Activated CD8-positive, alpha-beta memory T cell treated with anti-CD3 and anti-CD28 coated beads, Interleukin-2, amount 10 ng/mL, durations not matched to agents 7 days and 5 days (primary cell): ENCODE measurements at places on chromosomes 6 and 20.

DNA sequence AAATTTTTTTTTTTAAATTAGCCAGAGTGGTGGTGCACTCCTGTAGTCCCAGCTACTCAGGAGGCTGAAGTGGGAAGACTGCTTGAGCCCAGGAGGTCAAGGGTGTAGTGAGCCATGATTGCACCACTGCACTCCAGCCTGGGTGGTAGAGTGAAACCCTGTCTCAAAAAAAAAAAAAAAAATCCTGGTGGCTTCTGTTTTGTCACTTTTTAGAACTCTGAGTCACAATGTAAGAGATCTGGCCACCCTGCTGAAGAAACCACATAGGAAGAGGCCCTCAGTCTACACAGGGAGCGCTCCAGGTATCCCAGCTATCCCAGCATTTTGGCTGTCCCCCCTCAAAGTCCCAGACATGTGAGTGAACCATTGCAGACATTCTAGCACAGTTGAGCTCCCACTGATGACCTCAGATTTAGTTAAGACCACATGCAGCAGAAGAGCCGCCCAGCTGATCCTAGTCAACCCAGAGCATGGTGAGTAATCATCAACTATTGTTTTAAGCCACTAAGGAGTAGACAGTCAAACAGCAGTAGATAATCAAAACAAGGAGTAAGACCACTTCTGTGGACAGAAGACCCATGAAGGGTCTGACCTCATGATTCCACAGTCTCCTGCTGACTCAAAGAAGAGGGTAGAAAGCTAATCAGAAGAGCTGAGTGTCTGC is 12.7 kb upstream of the ARFGEF2 start:
- no peak for DNase-seq

DNA sequence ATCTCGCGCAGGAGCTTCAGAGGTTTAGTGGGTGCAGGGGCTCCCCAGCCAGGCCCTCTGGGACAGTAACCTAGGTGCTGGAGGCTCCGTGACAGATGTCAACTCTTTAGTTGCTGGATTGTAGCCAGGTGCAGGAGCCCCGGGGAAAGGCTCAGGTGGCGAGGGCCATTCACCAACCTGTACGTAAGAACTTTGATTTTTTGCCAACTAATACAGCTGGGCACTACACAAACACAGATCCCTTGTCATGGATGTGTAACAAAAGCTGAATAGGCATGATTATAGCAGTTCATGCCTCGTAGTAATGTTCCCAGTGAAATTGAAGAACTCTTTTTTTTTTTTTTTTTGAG is 82.6 kb downstream of the CDC5L start:
- no peak for DNase-seq

DNA sequence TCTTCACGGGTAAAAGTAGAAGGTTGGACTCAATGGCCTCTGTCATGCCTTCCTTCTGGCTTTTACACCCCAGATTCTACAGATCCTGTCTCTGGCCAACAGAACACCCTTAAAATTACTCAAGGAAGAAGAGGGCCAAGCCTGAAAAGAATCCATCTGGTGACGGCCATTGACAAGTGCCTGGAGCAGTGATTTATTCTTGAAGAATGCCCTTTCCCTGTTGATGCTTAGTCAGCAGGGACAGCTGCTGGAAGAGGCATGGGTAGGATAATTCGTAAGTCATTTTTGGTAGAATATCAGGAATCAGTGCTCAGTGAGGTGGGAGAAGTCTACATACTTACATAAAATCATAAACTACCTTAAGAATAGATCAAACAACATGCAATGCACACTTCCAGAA is 397.9 kb downstream of the SAMD5 start:
- DNase-seq = no peak

- DNase-seq = no peak
These were observed 114.4 kb downstream of the SULF2 start for GRCh38 chr20:47670913-47671312.

- no peak for DNase-seq
These were observed 16.1 kb downstream of the NCOA7 start for GRCh38 chr6:125806813-125807212.

- DNase-seq = no peak
These were observed 126.5 kb upstream of the AFDN start for GRCh38 chr6:167700199-167700598.

GRCh38 chr6:3617681-3618311 is 133.7 kb downstream of the PXDC1 start:
- DNase-seq = peak; percentile 30

GRCh38 chr20:461254-462198 is 807 bp downstream of the TBC1D20 start:
- DNase-seq = peak; percentile 75

- DNase-seq = no peak
These were observed 27.7 kb downstream of the BFSP1 start for GRCh38 chr20:17503301-17504065.

GRCh38 chr6:37731888-37732287 is 34.2 kb upstream of the MDGA1 start:
- DNase-seq = peak; percentile 62

DNA sequence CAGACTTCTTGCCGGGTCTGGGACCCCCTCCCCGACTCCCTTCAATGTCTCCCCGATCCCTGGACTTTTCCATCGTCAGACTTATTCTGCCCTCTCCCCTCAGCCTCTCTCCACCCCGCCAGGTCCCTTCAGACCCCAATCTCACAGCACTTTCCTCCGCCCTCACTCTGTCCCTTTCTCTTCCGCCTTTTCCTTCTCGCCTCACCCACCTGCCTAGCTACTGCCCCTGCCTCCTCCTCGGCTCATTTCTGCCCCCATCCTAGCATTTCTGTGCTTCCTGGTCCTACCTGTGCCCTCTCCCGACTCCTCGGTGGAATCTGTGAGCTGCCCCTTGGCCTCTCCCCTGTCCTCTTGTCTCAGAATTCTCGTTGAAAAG is 616 bp downstream of the CHMP4B start:
- DNase-seq = no peak

GRCh38 chr20:62528983-62529891 is 53.4 kb upstream of the GATA5 start:
- no peak for DNase-seq

DNA sequence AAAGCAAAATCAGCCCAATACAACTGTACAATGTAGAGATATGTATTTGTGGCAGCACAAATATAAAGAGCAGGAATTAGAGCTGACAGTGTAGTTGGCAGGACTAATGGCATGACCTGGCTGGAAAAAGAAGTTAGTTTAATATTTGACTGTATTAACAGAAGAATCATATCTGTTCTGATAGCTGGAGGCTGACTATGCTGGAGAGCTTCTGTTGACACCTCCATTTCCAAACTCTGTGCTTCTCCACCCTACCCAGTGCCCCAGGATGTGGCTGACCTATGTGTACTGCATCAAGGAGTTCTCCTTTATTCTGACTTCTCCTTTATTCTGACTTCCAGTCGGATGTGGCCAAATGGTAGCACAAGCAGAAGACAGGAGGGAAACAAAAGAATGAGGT is 299.3 kb downstream of the PKHD1 start:
- DNase-seq = no peak

GRCh38 chr6:142384519-142385254 is 82.9 kb downstream of the ADGRG6 start:
- no peak for DNase-seq

DNA sequence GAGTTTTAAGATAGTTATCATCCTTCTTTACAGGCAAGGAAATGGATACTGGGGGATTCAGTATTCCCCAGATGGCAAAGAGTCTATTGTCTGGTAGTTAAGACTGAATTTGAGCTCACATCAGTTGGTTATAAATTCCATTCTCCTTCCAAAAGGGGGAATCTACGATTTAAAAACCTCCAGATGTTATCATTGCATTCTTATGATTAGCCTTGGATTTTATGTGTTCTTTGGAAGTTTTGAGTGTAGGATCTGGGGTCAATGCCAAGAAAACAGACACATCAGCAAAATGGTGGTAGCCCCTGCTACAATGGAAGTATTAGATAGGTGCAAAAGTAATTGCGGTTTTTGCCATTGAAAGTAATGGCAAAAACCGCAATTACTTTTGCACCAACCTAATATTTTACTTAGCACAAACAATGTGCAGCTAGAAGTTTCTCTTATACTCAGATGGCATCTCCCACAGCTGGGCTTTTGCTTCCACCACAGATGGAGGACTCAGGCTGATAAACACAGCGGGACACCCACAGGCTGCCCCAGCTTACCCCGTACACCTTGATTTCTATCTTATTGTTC is 168.2 kb upstream of the RIN2 start:
- DNase-seq = no peak

- DNase-seq = no peak
These were observed 9.4 kb downstream of the SNX5 start for GRCh38 chr20:17959257-17959627.

- DNase-seq = no peak
These were observed 43.8 kb upstream of the HIVEP1 start for GRCh38 chr6:11968241-11968806.

DNA sequence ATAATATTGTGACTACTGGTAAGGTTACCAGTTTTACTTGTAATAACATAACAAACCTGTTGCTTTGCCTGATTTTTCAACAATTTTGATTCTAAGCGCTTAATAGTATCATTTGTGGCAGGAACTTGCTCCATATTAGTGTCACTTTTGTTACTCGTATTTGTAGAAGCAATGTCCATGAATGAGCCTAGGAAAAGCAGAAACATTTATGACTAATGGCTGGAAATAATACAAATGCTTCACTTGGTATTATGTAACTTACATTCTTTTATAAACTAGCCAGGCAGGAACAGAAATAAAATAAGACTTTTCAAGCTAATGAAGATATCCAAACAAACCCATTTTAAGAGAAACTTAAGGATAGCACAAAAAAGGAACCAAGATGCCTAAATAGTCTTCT is 38.9 kb downstream of the MAP3K7 start:
- DNase-seq = no peak

GRCh38 chr6:130696806-130697205 is 130.4 kb upstream of the SMLR1 start:
- DNase-seq = no peak

GRCh38 chr20:16517946-16518783 is 55.1 kb downstream of the KIF16B start:
- DNase-seq = no peak

DNA sequence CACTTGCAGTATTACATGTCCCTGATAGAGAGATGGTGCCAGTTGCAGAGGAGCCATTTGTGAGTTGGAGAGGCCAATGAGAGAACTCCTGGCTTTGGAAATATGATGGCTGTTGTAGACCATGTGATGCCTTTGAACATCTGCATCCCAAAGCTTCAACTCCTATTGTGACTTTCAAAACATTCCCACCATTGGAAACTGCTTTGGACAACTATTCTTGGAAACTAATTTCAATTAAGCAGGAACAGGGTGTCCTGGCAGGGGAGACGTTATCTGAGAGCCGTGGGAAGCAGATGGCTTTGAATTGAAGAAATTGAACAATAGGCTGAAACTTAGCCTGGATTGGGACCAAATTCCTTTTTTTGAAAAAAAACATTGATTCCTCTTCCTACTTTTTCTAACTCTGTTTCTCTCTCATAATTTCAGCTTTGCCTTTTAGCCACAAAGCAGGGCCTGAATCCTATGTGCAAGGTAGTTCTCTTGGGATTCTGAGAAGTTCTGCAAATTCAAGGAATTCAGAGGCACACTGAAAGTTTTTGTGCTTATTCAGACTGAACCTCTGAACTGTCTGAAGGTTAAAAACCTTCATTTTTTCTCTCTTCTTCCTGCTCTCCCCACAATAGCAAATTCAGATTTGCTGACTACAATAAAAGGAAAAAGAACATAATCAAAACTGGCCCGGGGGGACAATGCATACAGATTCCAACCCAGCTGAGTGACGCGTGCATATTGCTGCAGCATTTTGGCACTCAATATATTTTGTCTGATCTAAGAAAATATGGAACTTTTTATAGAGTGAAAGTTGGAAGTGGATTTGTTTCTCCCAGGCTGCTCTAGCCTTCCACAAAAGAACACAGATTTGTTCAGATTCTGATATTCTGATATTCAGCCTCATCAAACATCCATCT is 720.4 kb upstream of the CHD6 start:
- no peak for DNase-seq

GRCh38 chr6:27168108-27168507 is 79.4 kb upstream of the PRSS16 start:
- DNase-seq = no peak

DNA sequence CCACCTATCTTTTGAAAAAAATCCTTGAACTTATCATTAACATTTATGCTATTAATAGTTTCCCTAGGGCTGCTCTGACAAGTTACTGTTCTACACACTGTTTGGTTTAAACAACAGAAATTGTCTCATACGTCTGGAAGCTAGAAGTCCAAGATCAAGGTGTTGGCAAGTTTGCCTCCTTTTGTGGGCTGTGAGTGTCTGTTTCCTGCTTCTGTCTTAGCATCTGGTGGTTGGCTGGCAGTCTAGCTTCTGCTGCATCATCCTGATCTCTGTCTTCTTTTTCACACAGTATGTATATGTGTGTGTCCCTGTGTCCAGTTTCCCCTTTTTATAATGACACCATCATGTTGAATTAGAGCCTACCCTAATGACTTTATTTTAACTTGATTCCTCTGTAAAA is 154.8 kb downstream of the RPS12 start:
- DNase-seq = no peak

GRCh38 chr6:75431379-75431778 is 62.2 kb downstream of the FILIP1 start:
- DNase-seq = no peak

DNA sequence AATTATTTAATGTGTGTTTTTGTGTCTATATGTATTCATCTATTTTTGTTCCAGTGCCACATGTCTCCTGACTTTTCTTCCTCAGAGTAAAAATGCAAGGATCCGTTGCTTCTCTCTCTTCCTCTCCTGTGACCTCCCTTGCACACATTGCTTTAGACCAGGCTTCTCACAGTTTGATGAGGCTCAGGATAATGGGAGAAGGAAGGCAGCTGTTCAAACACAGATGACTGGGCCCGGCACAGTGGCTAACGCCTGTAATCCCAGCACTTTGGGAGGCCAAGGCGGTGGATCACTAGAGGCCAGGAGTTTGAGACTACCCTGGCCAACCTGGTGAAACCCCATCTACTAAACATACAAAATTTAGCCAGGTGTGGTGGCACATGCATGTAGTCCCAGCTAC is 241.9 kb downstream of the SAMD5 start:
- DNase-seq = no peak

- DNase-seq = no peak
These were observed 39.3 kb upstream of the OSTM1 start for GRCh38 chr6:108113557-108114519.

- no peak for DNase-seq
These were observed 865.3 kb upstream of the GJE1 start for GRCh38 chr6:141267420-141267819.

GRCh38 chr6:158014505-158015187 is 33.0 kb downstream of the SYNJ2 start:
- DNase-seq = no peak

DNA sequence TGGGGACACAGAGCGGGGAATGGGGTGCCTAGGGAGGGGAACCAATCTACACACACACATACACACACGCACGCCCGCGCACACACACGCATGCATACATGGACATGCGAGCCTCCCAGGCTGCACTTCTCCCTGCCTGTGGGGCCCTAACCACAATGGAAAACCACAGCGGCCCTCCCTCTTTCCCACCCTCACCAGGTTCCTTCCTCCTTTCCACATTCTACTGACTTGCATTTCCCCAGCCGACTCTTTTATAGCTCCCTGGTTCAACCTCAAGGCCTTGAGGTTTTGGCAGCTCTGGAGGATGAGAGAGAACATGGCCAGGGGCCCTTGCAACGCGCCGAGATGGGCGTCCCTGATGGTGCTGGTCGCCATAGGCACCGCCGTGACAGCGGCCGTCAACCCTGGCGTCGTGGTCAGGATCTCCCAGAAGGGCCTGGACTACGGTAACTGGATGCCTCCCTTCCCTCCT is at the start of gene BPI:
TSS of gene BPI (plus strand) at position 249 of the 472 bp plus-strand sequence. CDS start at position 317, 68 bp downstream.
- DNase-seq = no peak
